ENCODE measurements at places on chromosomes 2 and 18.
A peak's percentile ranks its signal among the peaks of the same experiment; 100 is the strongest.

- no peak for DNase-seq
- peaks cover 16% of the 10 kb centered on the region for H3K4me1 ChIP-seq
- H3K4me3 ChIP-seq, result no peak overlapping the region
- no peaks in the 10 kb centered on the region for H3K36me3 ChIP-seq
Measured at GRCh38 chr2:213069531-213069930, 81.9 kb downstream of the IKZF2 start.

DNA sequence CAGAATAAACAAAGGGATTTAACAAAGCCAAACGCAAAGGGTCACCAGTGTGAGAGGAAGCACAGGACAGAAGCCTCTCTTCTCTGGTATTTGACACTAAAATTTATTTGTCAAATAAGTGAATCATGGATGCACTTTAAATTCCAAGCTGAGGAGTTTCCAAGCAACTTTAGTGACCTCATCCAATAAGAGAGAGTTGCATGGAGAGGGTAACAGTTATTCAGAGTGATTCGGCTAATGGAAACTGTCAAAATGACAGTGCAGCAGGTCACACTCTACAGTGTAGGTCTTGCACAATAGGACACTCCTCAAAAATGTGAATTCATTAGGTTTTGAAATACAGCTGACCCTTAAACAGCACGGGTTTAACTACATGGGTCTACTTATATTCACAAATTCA lies 103.9 kb upstream of the ACVR1C start:
- H3K36me3 ChIP-seq, result peaks cover 25% of the 10 kb centered on the region
- H3K4me1 ChIP-seq, result peaks cover 8% of the 10 kb centered on the region
- H3K4me3 ChIP-seq, result no peak overlapping the region
- no peak for DNase-seq

DNA sequence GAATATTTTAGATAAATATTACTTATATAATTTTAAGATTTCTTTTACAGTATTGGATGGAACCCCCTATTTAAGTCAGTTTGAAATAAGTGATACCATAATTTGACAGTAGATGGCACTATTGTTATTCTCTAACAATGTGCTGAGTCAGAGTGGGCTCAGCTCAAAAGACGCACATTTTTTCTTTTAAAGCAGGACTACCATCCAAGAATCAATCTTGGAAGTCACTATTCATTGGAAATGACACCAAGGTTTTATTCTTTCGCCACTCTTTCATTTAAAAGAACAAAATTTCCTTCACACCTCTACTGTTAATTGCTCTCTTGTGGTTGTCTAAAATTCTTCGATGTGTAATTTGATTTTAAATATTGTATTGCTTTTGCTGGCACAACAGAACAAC lies 32.6 kb upstream of the SPAG16 start:
- no peak for DNase-seq
- no peaks in the 10 kb centered on the region for H3K27me3 ChIP-seq
- H3K27ac ChIP-seq, result no peak overlapping the region
- H3K4me1 ChIP-seq, result peaks cover 5% of the 10 kb centered on the region

- H3K4me1 ChIP-seq, result peaks cover 56% of the 10 kb centered on the region
- no peak for DNase-seq
- no peak overlapping the region for H3K4me3 ChIP-seq
- H3K36me3 ChIP-seq, result no peaks in the 10 kb centered on the region
- no peaks in the 10 kb centered on the region for H3K27me3 ChIP-seq
- peak overlapping the region; percentile 59 for H3K27ac ChIP-seq
Measured at GRCh38 chr2:200376513-200377354, 70.2 kb downstream of the SPATS2L start.

- H3K4me3 ChIP-seq, result no peak within 1 kb of the TSS
- no peaks in the 10 kb centered on the region for H3K36me3 ChIP-seq
- DNase-seq, result no peak
- H3K27ac ChIP-seq, result no peak within 1 kb of the TSS
Measured at GRCh38 chr2:238847841-238848690, at the start of gene TWIST2. TWIST2 (plus strand) TSS chr2:238848085; CDS start chr2:238848216, 131 bp downstream.

DNA sequence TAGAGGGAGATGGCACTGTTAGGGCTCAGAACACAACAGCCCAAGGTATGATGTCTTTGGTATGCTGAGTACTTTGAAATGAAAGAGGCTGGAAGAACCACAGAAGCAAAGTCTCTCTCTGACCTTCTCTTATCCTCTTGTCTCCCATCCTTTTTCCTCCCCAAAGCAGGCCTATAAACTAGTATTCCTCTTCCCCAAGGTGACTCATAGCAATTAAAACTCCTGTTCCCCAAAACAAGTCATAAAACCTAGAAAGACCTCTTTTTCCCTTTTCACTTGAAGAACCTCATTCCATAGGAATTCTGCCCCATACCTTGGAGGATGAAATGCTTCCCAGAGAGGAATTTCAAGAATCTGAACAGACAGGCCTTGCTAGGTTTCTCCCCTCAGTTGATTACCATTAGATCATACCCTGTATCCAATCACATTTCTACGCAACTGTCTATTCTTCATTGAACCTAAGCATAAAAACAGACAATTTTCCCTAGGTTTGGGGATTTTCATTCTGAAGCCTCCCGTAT lies 25.7 kb downstream of the MDH1 start:
- H3K36me3 ChIP-seq, result no peaks in the 10 kb centered on the region
- H3K27ac ChIP-seq, result no peak overlapping the region
- H3K27me3 ChIP-seq, result peaks cover 6% of the 10 kb centered on the region

GRCh38 chr2:74578408-74578807 lies 23.9 kb downstream of the DOK1 start:
- H3K36me3 ChIP-seq, result no peaks in the 10 kb centered on the region
- no peak overlapping the region for H3K4me3 ChIP-seq
- no peak for DNase-seq
- H3K27me3 ChIP-seq, result no peaks in the 10 kb centered on the region
- H3K27ac ChIP-seq, result no peak overlapping the region

GRCh38 chr2:231211486-231211885 lies 13.1 kb downstream of the ARMC9 start:
- no peaks in the 10 kb centered on the region for H3K27me3 ChIP-seq
- no peak overlapping the region for H3K4me3 ChIP-seq
- H3K4me1 ChIP-seq, result no peaks in the 10 kb centered on the region
- no peak for DNase-seq

DNA sequence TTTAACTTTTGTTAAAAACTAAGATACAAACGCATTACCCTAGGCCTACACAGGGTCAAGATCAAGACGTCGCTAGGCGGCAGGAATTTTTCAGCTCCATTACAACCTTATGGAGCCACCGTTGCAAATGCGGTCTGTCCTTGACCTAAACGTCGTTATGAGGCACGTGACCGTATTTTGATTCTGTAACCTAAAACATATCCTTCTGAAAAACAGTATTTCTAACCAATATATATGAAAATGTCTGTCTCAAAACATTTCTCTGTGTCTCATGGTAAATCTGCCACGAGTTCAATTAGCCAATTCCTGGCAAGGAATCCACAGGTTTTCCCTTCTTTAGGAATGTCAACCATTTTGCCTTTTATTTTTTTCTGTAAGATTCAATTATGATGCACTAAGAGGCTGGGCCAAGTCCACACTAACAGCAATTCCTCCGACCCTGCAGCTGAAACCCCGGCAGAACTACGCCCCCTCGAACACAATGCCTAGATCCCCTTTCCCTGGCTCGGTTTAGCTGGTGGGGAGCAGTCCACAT lies 1.7 kb downstream of the RTN4 start:
- H3K27ac ChIP-seq, result peak overlapping the region; percentile 64
- peaks cover 60% of the 10 kb centered on the region for H3K4me1 ChIP-seq
- no peaks in the 10 kb centered on the region for H3K27me3 ChIP-seq
- H3K4me3 ChIP-seq, result peak overlapping the region; percentile 100
- no peak for DNase-seq

GRCh38 chr2:122570641-122571040 lies 815.2 kb downstream of the TSN start:
- H3K27me3 ChIP-seq, result no peaks in the 10 kb centered on the region
- H3K4me3 ChIP-seq, result no peak overlapping the region
- no peak for DNase-seq
- H3K36me3 ChIP-seq, result no peaks in the 10 kb centered on the region

DNA sequence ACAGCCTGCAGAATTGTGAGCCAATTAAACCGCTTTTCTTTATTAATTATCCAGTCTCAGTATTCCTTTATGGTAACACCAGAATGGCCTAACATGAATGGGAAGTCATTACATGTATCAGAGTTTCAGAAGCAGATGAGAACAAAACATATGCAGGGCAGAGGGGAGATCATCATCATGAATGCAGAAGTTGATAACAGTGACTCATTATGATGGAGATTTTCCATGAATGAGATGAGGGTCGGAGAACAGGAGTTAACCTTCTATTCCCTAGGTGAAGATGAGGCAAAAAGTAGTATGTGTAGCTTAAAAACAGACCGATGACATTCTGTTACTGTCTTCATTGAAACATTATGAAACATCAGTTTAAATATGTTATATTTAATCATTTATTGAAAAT lies 59.5 kb upstream of the PPM1B start:
- DNase-seq, result no peak
- no peaks in the 10 kb centered on the region for H3K36me3 ChIP-seq
- no peak overlapping the region for H3K4me3 ChIP-seq
- H3K27ac ChIP-seq, result no peak overlapping the region
- peaks cover 11% of the 10 kb centered on the region for H3K4me1 ChIP-seq
- H3K27me3 ChIP-seq, result peaks cover 4% of the 10 kb centered on the region

GRCh38 chr18:21834299-21834660 lies 93.7 kb downstream of the MIB1 start:
- DNase-seq, result no peak
- no peaks in the 10 kb centered on the region for H3K36me3 ChIP-seq
- no peaks in the 10 kb centered on the region for H3K4me1 ChIP-seq
- H3K27ac ChIP-seq, result no peak overlapping the region
- H3K4me3 ChIP-seq, result no peak overlapping the region

- H3K4me3 ChIP-seq, result no peak overlapping the region
- H3K36me3 ChIP-seq, result no peaks in the 10 kb centered on the region
- no peak for DNase-seq
- H3K27ac ChIP-seq, result no peak overlapping the region
- peaks cover 31% of the 10 kb centered on the region for H3K27me3 ChIP-seq
Measured at GRCh38 chr18:392928-393573, 107.5 kb downstream of the COLEC12 start.

DNA sequence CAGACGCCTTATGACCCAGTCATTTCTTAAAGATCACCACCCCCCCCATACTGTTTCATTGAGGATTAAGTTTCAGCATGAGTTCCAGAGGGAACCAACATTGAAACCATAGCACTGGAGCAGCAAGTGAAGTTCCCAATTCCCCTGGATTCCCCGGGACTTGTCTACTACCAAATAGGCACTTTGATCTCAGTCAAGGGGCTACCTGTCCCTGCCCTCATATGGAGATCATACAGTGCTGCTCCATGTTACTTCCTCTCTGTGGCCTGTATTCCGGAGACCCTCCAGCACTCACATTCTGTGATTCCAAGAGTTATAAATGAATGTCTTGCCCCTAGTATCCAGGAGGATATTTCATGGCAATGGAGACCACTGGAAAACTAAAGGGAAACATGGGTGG lies 42.5 kb downstream of the RNF144A start:
- H3K27me3 ChIP-seq, result no peaks in the 10 kb centered on the region
- DNase-seq, result no peak
- peaks cover 35% of the 10 kb centered on the region for H3K4me1 ChIP-seq

- H3K4me3 ChIP-seq, result no peak overlapping the region
- no peaks in the 10 kb centered on the region for H3K4me1 ChIP-seq
- no peaks in the 10 kb centered on the region for H3K27me3 ChIP-seq
- no peak overlapping the region for H3K27ac ChIP-seq
- H3K36me3 ChIP-seq, result no peaks in the 10 kb centered on the region
Measured at GRCh38 chr18:44033144-44033701, 647.5 kb upstream of the SETBP1 start.

DNA sequence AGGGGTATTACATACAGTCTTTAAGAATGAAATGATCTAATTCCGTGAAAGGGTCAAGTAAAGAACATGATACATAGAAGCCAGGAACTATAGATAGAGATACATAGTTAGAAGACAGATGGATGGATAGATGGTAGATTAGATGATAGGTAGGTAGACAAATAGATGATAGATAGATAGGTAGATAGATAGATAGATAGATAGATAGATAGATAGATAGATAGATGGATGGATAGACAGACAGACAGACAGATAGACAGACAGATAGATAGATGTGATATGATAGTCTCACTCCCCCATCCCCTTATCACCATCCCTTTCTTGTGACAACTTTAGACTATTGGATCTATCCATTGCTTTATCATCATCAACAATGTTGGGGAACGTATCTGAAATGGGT lies 448.2 kb downstream of the METTL4 start:
- H3K4me1 ChIP-seq, result no peaks in the 10 kb centered on the region
- DNase-seq, result no peak
- H3K27me3 ChIP-seq, result no peaks in the 10 kb centered on the region
- H3K4me3 ChIP-seq, result no peak overlapping the region
- no peaks in the 10 kb centered on the region for H3K36me3 ChIP-seq

GRCh38 chr2:192267484-192267883 lies 72.8 kb upstream of the TMEFF2 start:
- no peaks in the 10 kb centered on the region for H3K4me1 ChIP-seq
- no peaks in the 10 kb centered on the region for H3K36me3 ChIP-seq
- no peak overlapping the region for H3K4me3 ChIP-seq
- H3K27me3 ChIP-seq, result no peaks in the 10 kb centered on the region
- no peak for DNase-seq
- H3K27ac ChIP-seq, result no peak overlapping the region

Measured in activated T-cell treated with anti-CD3 and anti-CD28 coated beads, Interleukin-2, amount 50 U/mL, for 72 hours (primary cell).